Left renal cortex interstitium (tissue), 4 donors: ENCODE measurements at places on chromosomes 4 and X. TPM values are rescaled to one million over a fixed set of nuclear protein-coding genes. Genes with fewer than 3 reads are reported as not detected.

The SHROOM4 gene
- 19.7 TPM for polyA plus RNA-seq

The SMR3B gene
- polyA plus RNA-seq: not detected

DNA sequence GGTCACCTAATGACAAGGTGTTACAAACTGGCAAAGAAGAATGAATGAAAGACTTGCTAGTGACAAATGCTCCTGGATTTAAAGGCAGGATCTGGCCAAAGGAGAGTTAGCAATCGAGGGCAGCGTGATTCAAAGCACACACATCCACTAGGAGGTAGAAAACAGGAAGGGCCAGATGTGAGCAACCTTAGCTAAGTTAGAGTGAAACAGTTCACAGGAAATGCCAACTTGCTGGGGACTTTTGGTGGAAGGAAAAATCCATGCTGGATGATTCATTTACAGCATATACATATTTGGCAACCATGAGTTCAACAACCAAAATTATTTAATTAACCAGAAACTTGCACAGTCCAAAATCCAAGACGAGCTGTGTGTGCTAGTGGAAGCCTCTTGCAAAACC lies 276.9 kb downstream of the PTTG2 start:
- DNase-seq: no peak

The GJB1 gene
- polyA plus RNA-seq: 44.3 TPM

The RHOH gene
- polyA plus RNA-seq: 0.61 TPM

DNA sequence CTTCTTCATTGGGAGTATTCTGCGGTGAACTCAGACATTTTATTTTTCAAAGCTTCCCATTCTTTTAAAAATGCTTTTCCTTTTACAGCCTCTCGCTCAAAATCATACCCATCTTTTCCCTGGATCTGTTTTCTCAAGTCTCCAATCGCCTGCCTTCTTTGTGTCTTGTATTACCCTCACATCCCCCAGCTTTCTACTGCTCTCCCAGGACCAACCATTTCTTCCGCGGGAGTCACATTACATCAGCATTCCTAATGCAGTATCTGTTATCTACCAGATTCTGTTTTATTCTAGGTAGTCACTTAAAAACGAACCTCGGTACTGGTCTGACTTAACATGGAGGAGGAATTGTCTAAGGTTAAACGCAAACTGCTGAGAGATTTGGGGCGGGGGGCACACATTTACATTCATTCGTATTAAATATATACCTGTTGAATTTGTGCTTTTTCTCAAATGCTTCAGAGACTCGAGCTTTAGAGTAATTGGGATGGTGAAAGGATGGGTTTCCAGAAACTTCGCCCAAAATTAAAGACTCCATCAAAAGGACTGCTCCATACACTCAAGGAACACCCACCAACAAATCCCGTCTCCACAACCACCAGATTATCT lies 493 bp upstream of the UCHL1 start:
- DNase-seq: no peak

DNA sequence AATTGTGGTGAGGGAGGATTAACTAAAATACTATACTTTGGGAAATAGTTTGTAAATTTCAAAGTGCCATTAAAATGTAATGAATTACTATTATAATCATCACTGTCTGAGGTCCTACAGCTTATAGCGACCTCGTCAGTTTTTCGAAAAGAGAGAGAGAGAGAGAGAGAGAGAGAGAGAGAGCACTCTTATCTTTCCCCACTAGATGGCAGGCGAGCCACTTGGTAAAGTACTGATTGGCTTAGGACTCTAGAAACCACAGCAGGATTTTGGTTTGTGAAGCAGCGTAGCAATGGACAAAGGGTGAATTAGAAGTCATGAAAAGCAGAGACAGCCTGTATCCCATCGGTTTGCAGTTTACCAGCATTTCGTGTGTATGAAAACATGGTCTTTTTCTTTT lies 52.5 kb downstream of the LINC00632 start:
- DNase-seq: no peak

DNA sequence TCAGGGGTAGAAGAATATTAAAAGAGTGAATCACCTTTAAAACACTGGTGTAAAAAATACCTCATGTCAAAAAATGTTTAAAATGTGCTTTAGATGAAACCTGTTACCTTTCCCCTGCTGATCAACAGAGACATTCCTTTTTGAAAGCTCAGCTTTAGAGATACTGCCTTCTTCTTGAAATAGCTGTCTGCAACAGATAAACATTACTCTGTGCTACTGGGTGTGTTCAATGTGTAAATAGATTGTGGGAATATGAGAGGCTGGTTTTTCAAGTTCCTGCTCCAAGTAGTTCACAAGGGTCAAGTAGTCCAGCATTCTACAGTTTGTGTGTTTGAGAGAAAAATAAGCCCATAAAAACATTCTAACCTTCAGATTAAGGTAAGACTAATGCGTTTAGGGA lies at the start of gene SYTL5:
Gene SYTL5 (plus strand): TSS at position 263 of the 400 bp plus-strand sequence. CDS start 27,337 bp downstream, outside the sequence.
- DNase-seq: no peak

- DNase-seq: no peak
Measured at GRCh38 chr4:71188156-71188640, 150.6 kb upstream of the SLC4A4 start.

DNA sequence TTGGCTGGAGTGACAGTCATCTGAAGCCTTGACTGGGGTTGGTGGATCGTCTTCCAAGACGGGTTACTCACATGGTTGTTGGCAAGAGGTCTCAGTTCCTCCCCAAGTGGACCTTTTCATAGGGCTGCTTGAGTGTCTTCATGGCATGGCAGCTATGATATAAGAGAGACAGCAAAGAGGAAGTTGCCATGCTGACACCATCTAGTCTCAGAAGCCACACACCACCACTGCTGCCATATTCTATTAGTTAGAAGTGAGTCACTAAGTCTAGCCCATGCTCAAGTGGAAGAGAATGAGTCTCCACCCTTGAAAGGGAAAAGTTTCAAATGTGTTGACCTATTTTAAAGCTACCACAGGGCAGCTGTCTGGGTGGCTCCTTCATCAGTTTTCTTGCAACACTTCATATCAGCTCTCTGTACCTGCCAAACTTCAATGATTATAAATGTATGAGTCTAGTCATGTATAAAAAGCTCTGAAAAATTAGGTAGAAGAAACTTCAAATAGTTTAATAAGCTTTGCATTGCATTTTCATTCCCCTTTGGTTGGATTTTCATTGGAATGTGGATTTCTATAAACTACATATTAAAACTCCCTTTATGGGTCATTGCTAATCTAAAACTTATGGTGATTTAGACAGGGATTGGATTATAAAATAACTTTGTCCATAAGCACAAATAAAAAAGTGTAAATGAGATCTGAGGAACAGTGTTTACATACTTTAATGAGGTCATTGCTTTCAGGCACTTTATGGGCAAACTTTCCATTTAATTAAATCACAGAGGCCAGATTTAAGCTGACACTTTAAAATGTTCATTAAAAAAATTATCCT lies 68.0 kb upstream of the ATXN3L start:
- DNase-seq: no peak
